ENCODE measurements at places on chromosomes 2 and 18.
A peak's percentile ranks its signal among the peaks of the same experiment; 100 is the strongest.

- DNase-seq: no peak
Observed at GRCh38 chr2:159982270-159982669, 80.1 kb downstream of the PLA2R1 start.

DNA sequence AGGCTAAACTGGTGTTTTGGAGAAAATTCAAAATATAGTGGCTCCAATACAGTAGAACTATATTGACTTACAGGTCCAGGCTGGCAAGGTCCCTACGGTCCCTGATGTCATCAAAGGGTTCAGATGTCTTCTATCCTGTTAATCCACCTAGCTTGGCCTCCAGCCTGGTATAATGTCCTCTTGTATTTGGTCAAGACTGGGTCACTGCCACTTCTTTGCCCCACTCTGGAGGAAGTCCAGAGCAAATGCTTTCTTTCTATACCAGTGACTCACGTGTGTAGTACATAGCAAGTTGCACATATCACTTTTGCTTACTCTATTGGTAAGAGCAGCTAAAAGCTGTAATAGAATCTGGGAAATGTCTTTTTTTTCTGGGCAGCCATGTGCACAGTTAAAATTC is 80.8 kb downstream of the LCLAT1 start:
- no peak for DNase-seq

DNA sequence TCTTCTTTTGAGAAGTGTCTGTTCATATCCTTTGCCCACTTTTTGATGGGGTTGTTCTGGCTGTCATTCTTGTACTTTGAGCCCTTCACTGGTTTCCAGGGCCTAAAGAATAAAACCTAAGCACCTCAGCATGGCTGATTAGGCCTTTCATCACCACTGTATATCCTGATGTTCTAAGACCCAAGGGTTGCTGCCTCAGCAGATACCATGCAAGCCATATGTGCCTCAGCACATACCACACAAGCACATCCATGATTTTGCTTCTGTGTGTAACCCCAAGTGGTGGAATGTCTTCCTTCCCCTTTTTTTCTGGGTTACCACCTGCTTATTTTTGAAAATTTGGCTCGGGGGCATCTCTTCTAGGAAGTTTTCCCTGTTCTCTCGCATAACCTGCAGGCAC is 11.4 kb downstream of the RBKS start:
- DNase-seq: no peak

DNA sequence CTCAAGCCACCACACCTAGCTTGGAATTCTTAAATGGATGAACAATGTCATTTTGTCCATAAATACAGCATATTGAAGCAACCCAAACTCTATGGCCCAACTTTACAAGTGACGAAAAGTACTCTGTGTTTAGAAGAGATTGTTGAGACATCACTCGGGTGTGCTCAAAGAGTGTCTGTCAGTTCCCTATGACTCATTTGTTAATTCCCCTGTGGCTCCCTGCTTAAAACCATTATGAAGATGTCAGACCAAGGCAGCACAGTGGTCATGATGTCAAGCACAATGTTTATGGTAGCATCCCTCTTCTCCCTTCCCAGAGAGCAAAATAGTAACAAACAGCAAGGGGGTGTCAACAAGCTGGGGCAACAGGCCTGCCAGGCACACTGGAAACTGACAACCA is 3.0 kb downstream of the LYG1 start:
- DNase-seq: no peak

DNA sequence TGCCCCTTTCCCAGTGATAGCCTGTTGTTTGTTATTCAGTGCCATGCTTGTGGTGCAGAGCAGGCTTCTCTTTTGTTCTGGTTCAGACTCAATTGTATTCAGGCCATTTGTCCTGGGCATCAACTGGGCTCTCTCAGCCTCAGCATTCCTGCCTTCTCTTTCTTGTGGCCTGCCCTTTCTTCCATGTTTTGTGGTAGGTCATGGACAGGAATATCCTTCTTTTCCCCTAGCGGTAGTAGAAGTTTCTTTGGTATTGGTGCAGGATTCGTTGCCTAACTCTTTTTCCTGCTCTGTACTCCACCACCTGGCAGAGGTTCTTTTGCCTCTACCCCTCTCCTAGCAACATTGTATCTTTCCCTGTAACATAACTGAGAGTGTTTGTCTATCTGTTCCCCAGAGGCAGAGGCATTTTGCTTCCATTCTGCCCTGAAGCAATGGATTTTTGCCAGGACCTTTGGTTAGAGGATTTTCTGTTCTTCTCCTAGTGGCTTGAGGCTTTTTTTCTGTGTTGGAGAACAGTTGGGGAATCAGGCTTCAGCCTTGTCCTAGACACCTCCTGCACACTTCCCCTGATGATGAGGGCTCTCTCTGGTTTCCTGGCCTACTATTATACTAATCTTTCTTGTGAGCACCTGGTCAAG is 68.5 kb downstream of the NCOA1 start:
- no peak for DNase-seq

- DNase-seq: no peak
Observed at GRCh38 chr2:199784512-199784911, 66.5 kb downstream of the FTCDNL1 start.

DNA sequence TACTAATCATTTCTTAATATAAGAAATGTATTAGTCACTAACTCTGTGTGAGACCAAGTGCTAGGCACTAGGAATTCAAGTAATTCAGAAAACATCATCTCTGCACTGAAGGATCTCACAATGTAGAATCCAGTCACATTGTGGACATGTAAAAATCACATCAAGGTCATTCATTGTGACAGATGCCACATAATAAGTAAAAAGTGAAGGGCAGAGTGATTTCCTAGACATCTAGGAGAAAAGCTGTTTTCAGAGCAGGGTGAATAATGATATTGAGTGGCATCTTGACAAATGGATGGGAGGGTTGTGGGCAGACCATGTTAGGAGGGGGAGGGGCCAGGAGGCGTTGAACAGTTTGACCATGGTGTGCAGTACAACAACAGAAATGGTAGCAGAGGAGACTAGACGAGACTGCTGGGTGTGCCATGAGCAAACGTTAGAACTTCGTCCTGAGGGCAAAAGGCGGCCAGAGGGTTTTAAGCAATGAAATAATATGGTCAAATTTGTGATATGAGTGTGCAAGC is 93.8 kb downstream of the DTNA start:
- no peak for DNase-seq

- DNase-seq: no peak
Observed at GRCh38 chr2:74887445-74887951, 53.6 kb downstream of the HK2 start.

- DNase-seq: peak; percentile 25
Observed at GRCh38 chr2:228401065-228401912, 219.8 kb upstream of the SPHKAP start.

- no peak for DNase-seq
Observed at GRCh38 chr18:9336827-9337226, 2.3 kb downstream of the TWSG1 start.

GRCh38 chr2:165008730-165009315 is 53.5 kb upstream of the SLC38A11 start:
- no peak for DNase-seq

DNA sequence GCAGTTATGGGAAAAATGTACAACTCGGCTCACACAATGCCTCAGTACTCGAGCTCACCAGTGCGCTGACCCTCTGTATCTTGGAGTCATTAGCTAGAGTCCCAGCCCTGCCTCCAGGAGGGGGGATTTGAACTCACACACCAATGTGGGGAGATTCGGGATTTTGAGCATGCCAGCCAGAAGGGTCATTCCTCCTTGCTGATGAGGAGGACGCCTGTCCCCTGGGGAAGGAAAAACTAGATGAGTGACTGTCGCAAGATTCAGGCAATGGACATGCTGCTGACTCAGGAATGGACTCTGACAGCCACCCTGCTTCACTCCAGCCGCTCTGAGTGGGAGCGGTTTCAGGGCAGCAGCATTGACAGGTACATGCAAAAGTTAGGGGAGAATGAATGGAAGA is 20.6 kb downstream of the FIGN start:
- DNase-seq: no peak

DNA sequence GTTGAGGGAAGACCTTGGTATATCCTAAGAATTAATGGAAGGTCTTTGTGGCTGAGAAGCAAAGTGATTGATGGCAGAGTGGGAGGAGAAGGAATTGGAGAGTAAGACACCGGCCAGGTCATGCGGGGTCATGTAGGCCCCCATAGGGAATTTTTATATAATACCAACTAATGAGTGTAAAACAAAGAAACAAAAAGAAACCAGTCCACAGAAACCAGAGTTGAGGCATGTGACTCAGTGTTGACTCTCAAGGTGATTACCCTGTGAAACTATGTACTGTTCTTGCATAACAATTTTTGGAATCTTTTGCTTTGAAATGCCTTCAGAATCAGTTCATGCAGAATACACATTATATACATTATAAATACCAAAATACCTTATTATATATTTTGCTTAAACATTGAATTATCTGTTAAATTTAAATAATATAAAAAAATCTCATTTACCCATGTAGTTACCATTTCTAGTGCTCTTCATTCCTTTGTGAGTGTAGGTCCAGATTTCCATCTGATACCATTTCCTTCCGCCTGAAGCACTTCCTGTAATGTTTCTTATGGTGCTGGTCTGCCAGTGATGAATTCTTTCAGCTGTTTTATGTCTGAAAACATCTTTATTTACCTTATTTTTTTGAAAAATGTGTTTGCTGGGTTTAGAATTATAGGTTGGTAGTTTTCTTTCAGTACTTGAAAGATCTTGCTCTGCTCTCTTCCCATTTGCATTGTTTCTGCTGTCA is 8.6 kb downstream of the CLIP4 start:
- no peak for DNase-seq

DNA sequence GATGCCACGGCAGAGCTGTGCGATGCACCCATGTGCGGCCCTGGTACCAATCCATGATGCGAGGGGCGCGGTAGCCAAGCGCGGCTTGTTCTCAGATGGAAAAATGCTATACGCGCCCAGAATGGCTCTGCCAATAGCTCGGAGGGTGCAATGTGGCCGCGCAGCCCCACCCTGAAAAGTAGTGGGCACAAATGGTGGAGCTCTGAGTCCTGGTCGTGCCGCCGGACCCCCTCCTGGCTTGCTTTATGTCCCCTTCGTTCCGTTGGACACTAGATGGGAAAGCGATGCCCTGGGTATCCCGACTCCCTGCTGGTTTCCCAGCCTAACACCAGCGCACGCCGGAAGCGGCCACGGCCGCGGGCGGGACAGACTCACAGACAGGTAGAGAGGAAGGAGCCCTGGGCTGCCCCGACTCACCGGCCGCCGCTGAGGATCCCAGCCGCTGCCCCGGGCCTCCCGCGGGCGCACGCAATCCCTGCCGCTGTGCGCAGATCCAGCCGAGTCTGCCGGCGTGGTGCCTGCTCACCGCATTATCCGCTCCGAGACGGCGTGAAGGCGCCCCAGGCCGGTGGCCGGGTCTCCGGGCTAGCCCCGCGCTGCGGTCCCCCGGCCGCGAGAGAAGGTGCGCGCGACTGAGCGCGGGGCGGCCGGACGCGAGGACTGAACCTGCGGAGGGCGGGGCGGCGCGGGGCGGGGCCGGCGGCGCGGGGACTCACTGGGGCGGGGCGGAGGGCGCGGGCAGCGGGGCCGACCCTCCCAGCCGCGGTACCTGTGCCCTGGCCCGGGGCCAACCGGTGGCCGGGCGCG is at the start of gene CDC42EP3:
TSS of gene CDC42EP3 (minus strand) at position 634 of the 807 bp plus-strand sequence. CDS start 25,055 bp downstream, outside the sequence.
- peak; percentile 84 for DNase-seq

DNA sequence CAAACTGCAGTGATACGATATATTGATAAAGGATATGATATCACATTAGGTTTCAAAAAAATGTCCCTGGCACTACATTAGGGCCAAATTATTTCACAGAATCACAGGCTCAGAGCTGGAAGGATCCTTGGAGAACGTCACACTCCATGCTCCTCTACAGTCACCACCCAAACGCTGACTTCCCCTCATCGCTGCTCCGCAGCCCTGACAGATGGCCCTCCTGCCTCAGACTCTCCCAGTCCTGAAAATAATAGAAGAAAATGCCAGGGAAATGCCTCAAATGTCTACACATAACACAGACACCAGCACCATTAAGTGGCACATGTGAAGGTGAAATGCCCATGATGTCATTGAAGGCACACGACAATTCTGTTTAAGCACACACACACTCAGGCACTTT is 72.0 kb downstream of the ZNF521 start:
- DNase-seq: no peak

DNA sequence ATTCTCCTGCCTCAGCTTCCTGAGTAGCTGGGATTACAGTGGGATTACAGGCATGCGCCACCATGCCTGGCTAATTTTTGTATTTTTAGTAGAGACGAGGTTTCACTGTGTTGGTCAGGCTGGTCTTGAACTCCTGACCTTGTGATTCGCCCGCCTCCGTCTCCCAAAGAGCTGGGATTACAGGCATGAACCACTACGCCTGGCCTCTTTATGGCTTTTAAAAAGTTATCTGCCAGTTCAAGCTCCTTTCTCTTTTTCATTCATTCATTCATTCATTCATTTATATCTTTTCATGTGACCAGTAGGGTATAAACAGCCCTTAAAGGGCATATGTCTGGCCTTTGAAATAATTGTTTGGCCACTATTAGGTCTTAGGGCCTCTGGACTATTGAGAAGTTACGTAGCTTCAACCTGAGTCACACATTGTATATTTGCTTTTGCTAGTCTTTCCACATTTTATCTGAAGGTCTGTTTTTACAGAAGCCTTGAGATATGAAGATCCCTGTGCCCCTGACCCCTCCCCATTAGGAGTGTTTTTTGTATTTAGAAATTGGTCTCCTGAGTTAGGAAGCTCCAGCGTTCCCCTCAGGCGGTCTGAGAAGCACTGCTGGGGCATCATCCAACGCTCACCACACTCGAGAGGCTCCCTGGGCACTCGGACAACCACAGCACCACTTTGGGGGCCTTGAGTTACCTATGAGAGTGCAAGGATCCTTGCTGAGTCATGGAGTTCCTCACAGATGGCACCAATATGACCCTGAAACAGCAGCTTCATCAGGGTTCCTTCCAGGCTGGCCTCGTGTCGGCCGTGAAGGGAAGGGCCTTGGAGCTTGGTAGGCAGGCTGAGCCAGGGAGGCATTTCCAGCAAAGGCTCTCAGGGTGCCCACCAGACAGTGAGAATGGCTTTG is 21.8 kb downstream of the FZD5 start:
- no peak for DNase-seq

DNA sequence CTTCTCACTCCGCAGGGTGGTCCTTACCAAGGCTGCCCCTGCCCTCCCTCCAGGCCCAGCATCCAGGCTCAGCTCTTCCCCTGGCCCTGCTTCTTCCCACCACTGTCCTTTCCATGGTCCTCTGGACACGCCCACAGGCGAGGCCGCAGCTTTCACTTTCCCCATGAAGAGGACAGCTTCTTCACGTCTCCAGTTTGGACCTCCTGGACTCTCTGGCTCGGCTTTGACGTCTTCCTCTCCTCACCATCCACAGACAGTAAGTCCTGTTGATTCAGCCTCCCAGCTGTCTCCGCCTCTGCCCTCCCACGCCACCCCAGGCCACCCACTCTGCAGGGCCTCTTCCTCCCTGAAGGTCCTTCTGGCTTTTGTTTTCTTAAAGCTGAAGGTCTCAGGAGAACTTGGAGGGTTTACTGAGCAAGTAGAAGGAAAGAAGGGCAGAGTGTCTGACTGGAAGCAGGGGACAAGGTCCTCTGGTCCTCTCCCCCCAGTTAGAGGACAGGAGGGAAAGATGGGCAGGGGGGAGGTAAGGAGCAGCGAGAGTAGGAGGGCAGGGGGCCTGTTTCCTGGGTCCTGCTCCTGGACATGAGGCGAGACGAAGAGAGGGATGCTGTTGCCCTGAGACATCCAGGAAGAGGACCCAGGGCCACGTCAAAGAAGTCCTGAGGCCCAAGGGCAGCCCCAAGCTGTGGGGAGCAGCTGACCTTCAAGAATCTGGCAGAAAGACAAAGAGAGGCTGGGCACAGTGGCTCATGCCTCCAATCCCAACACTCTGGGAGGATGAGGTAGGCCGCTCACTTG is 24.7 kb upstream of the NMUR1 start:
- peak; percentile 55 for DNase-seq

GRCh38 chr2:27752551-27753237 is 18.8 kb upstream of the MRPL33 start:
- DNase-seq: no peak

GRCh38 chr2:88657131-88657530 is 29.9 kb upstream of the EIF2AK3 start:
- DNase-seq: no peak

Data from GM06990 (cell line).